Activated CD8-positive, alpha-beta memory T cell treated with anti-CD3 and anti-CD28 coated beads for 48 hours (primary cell): ENCODE measurements at places on chromosomes 1 and 21.
A peak's percentile ranks its signal among the peaks of the same experiment; 100 is the strongest.

- no peak for DNase-seq
These were observed 8.0 kb upstream of the RLF start for GRCh38 chr1:40153073-40153770.

DNA sequence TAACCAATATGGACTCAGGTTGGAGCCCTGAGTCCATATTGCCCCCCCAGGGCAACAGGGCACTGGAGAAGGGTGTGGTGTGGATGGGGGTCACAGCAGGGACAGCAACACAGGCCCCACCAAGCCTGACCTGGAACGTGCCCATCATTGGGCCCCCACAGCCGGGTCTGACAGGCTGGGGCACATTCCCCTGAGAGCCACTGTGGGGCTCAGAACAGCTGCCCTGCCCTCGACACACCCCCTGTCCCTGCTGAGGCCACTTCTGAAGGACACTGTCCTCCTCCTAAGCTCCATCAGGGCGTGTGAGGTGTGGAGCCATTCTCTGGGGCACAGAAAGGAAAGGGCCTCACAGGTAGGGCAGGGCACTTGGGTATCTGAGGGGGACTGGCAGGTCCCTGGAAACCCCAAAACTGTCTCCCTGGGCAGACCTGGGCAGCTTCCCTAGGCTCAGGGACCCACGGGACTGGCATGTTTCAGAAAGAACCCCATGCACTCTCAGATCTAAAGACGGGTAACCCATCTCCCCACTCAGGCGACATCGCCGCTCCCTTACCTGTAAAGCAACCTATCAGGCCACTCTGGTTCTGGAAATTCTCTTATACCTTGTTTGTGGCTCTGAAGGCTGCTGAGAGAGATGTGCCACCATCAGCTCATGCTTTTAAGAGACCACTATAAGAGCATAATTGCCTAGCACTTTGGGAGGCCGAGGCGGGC is 95.5 kb downstream of the DMRTB1 start:
- no peak for DNase-seq

DNA sequence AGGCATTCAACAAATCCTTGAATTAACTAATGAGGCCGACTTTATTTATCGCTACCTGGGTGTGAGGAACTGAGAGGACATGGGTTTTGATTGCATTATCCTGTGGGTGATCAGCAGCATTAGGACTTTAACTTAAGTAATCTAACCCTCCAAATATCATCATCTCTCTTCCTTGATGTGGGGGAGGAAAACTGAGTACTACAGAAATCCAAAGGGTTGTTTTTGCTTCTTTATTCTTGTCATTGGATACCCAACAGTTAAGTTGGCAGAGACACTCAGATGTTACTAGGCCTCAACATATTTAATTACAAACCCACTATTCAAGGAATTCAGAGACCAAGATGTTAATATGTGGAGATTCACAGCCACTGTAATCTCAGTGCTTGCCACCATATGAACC is 97.4 kb upstream of the ST6GALNAC5 start:
- DNase-seq, result no peak

DNA sequence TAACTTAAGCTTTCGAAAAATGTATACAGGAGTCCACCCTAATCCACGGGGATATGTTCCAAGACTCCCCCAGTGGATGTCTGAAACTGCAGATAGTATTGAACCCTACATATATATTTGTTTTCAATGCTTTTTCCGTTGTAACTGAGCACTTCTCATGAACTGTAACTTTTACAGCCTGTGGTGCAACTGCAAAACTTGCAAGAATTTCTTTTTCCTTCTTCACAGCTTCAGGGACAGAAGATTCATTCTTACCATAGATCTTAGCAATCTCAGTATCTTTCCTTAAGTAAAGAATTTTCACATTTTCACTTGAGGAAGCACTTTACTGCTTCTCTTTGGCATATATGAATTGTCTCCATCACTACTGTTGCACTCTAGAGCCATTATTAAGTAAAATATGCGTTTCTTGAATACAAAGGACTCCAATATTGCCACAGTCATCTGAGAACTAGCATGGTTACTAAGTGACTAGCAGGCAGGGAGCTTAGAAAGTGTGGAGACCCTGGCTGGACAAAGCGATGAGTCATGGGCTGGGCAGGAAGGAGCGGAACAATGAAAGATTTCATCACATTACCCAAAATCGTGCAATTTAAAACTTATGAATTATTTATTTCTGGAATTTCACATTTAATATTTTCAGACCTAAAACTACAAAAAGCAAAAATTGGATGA is 14.1 kb downstream of the DPYD start:
- DNase-seq, result no peak

GRCh38 chr1:209691237-209691636 is 13.4 kb upstream of the HSD11B1 start:
- DNase-seq, result no peak

- no peak for DNase-seq
These were observed 30.2 kb upstream of the VPS26C start for GRCh38 chr21:37297364-37297763.

DNA sequence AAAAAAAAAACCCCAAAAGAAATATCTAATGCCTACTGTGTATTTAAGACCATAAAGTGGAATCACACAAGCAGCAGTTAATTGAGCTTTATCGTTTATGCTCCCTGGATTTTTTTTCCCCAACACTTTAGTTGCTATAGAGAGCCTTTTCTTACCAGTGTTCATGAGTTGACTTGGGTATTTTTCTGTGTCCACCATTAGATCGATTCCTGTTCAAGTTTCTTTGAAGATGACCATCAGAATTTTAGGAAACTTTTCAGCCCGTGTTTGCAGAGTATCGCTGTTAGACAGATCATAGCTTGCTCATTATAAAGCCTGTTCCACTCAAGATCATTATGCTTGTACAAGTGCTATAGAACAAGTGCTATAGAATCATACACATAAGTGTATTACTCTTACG is 1.5 kb downstream of the RALGPS2 start:
- no peak for DNase-seq

- no peak for DNase-seq
These were observed 24.9 kb downstream of the KIF26B start for GRCh38 chr1:245179706-245180105.

DNA sequence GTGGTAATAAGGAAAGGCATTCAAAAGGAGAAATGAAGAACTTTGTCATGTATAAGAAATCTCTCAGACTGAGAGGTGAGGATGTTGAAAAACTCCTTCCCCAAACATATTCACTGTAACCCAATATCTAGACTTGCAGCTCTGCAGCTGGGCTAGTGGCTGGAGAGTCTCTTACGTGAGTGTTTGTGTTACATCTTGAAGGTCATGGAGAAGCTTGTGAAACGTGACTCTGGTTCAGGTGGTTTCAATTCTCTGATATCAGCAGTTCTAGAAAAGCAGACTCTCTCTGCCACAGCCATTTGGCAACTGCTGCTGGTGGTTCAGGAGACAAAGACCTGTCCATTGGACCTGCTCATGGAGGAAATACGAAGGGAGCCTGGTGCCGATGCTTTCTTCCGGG is 55.0 kb upstream of the EPHA8 start:
- DNase-seq, result no peak

DNA sequence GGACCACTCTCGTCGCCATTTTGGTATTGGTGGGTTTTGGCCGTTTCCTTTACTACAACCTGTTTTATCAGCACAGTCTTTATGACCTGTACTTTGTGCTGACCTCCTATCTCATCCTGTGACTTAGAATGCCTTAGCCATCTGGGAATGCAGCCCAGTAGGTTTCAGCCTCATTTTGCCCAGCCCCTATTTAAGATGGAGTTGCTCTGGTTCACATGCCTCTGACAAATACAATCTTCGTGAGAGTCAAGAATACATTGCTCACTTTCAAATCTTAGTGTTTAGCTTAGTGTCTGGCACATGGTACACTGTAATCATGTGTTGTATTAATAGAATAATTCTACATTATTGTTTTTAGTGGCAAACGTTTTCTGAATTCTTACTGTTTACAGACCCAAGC is 88.9 kb downstream of the BACH1 start:
- no peak for DNase-seq

- no peak for DNase-seq
These were observed 28.4 kb upstream of the C1orf159 start for GRCh38 chr1:1144122-1144842.

DNA sequence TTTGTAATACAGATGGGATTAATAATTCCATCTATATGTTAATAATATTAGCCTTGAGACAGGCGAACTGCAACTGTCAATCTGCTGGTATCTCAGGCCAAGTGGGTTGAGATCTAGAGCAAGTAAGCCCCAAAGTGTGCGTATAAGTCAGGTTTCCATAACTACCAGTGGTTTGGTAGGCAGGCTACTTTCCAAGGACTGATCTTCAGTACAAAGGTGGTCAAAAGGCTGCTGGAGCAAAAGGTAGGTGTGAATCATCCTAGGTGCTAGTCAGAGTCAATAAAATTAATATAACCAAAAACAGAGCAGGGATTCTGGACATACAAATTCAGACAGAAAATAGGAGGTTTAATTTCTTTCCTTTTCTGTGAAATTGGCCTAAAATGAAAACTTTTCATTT is 328.0 kb downstream of the TGFB2 start:
- no peak for DNase-seq

- DNase-seq, result no peak
These were observed 223.1 kb upstream of the IRF2BP2 start for GRCh38 chr1:234833118-234833517.

- no peak for DNase-seq
These were observed 28.8 kb downstream of the TOR1AIP1 start for GRCh38 chr1:179910934-179911333.

DNA sequence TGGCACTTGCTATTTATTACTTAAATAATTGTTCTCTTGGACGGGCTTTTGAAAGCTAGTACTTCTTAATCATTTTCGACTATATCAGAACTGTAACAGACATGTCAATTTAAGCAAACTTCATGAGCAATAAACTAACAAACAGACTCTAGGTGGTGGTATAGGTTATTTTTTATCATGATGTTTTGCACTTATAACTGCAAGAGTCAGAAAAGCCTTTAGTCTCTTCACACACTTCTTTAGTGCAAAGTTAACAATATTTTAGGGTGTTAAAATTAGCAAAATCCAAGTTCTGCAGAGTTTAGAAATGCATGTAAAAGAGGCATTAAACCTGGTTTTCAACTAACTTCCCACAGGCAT is 2.2 kb downstream of the NRIP1 start:
- no peak for DNase-seq

GRCh38 chr21:29436143-29436542 is 137.4 kb downstream of the BACH1 start:
- DNase-seq, result no peak

DNA sequence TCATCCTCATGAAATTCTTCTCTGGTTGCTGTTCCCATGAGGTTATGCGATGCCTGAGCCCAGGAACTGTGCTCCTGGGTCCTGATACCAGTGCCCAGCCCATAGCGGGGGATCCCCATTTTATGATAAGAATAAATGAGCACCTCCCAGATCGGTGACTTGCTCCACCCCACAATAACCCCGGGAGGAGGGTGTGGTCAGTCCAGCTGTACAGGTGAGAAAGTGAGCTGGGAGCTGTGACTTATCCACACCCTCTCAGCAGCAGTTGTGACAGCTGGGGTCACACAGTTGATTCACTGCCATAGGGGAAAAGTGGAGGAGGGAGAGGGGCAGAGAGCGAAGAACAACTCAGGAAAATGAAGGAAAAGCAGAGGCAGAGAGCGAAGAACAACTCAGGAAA is 33.4 kb downstream of the OR2G3 start:
- DNase-seq, result no peak

DNA sequence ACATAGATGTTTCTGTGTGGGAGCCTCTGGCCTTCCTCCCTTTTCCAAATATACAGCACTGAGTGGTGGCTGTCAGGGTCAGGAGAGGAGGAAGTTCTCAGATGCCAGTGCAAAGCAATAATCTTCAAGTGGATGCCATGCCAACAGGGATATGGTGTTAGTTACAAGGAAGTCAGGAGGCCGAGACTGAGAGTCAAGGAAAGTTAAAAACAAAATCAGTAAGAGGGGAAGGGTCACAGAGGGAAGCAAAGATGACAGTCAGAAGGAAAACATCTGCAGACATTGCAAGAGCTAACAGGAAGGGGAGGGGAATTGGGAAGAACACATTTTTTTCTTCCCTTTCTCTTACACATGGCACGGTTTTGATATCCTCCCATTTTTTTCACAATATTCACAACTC is 691.4 kb downstream of the ADGRL2 start:
- DNase-seq, result no peak

GRCh38 chr21:35945089-35945671 is 115.1 kb downstream of the SETD4 start:
- DNase-seq, result no peak

GRCh38 chr1:203135636-203136305 is 8.2 kb downstream of the ADORA1 start:
- DNase-seq, result no peak

DNA sequence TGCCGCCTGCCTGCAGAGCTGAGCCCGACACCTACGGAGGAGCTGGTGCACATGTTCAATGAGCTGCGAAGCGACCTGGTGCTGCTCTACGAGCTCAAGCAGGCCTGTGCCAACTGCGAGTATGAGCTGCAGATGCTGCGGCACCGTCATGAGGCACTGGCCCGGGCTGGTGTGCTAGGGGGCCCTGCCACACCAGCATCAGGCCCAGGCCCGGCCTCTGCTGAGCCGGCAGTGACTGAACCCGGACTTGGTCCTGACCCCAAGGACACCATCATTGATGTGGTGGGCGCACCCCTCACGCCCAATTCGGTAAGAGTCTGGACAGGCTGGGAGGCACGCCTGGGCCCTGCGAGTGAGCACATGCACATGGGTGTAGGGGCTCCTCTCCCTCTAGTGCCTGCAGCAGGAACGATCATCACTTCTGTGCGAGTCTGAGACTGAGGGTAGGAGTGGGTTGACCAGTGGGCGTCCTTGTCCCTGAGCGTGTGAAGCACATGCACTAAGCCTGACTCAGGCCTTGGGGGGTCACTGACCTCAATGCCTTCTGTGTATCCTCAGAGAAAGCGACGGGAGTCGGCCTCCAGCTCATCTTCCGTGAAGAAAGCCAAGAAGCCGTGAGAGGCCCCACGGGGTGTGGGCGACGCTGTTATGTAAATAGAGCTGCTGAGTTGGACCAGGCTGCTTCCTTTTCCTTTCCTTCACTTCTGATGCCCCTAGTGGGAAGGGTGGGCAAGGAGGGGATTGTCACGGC is 6.9 kb downstream of the DMAP1 start:
- DNase-seq, result no peak

- DNase-seq, result no peak
These were observed 1.4 kb upstream of the GPR161 start for GRCh38 chr1:168138134-168138533.

- DNase-seq, result peak; percentile 69
These were observed 1.8 kb downstream of the COL9A2 start for GRCh38 chr1:40315239-40315794.

- DNase-seq, result no peak
These were observed 41.9 kb downstream of the TRIM11 start for GRCh38 chr1:228364706-228365213.

DNA sequence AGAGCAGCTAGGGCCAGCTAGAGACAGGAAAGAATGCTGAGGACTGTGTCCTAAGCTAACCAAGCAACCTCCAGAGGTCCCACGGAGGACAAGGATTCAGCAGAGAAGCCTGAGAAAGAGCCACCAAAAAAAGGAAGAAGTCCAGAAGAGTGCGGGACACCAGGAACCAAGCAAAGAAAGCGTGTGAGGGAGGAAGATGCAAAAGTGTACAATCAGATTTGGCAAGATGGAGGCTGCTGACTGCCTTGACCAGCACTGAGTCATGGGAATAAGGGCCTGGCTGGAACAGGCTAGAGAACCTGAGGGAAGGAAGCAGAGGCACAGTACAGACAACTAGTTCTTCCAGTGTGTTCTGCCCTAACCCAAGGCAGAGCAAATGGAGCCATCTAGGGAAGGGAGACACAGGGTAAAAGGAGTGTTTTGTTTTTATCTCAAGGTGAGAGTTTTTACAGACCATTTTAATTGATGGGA is 18.5 kb downstream of the TP53BP2 start:
- DNase-seq, result no peak

- DNase-seq, result no peak
These were observed 93.3 kb downstream of the SPSB1 start for GRCh38 chr1:9385801-9386573.
